ENCODE measurements at places on chromosomes 3 and 15.

- peak; percentile 92 for DNase-seq
Measured at GRCh38 chr15:63291507-63291906, 14.1 kb downstream of the APH1B start.

DNA sequence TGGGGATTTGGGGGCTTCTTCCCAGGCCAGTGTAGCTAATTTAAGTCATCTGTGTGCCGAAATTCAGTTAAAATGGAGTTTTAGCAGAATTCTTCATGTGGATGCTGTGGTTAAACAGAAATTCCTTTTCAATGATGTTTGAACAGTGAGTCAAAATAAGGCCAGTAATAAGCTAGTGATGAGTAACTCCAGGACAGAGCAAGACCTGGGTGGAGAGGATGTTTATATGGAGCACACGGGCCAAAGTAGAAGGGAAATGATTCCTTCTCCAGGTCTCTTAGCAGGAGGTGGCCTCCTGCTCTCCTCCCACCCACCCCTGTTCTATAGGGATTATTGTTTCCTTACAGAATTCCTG lies 31.9 kb upstream of the UACA start:
- peak; percentile 98 for DNase-seq

DNA sequence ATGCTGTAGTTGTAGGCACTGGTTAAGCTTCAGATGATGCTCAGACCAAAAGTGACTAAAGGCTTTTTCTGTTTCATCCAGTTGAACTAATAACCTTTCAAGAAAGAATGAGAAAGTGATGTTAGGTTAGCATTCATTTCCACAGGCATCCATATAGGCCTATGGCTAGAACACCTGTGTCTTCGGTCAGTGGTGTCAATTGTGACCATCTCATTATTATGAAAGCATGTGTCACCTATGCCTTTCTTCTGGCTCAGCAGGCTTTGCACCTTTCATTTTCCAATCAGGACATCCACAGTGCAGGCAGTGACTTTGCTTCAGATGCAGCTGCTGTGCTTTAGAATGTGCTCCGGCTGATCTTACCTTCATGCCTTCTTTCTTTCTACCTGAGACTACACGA lies 57.9 kb downstream of the B3GNT5 start:
- DNase-seq = no peak

DNA sequence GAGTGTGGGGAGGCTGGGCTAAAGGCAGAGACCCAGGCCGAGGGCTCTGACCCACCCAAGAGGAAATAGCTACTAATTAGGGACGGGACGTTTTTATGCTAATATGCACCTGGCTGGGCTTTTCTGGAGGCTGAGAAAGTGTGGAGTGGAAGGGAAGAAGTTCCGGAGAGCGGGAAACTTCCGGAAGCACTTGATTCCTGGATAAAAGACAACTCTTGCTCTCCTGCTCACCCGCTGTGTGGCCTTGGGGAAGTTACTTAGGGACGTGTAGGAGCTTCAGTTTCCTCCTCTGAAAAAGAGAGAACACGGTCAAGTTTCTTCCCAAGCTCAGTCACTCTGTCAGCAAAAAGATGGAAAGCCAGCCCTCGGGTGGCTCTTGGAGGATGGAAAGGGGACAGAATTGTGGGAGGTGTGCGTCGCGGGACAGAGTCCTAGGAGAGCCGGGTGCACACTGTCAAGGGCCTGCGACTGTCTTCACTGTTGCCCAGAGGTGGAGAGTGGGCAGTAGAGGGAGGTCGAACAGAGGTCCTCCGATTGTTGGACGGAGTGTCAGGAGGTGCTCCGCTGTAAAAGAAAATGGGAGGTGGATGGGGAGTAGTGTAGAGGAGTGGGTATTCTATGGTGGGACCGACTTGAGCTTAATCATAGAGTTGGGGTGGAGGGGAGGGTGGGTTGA lies 43.2 kb downstream of the EPHB3 start:
- no peak for DNase-seq

DNA sequence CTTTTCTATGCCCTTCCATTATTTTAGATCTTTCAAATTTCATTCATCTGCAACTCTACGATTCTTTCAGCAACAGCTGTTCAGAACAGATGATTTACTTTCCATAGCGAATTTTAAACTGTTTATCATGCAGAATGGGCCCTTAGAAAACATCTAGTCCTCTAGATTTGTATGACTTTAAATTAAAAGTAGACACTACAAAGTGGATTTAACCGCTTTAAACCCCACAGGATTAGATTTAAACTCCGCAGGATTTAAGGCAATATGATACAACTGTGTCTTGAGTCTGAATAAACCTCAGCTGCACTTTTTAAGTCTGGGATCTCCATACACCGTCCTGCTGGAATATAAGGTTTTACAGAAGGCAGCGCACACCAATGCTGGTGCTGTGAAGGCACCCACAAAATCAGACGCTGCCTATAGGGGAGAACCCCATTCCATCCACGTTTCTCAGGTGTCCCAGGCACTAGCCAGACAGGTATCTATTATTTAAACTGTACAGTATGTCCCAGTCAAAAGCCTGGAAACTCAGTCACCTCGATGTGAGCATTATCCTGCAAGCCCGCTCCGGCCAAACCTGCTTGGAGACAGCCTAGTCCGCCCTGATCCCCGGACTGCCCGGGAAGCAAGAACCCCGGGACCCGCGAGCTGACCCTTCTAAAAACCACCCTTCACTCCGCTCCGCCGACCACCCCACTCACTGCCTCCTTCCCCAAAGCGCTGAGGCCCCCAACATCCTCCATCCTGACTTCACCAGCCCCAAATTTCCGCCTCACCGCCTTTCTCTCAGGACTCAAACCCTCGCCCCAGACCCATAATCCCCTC lies 768 bp downstream of the ANO10 start:
- DNase-seq = peak; percentile 9

GRCh38 chr3:160205606-160206005 lies 19.6 kb upstream of the C3orf80 start:
- DNase-seq = no peak

GRCh38 chr3:98233468-98233867 lies 30.6 kb upstream of the OR5H6 start:
- DNase-seq = no peak

DNA sequence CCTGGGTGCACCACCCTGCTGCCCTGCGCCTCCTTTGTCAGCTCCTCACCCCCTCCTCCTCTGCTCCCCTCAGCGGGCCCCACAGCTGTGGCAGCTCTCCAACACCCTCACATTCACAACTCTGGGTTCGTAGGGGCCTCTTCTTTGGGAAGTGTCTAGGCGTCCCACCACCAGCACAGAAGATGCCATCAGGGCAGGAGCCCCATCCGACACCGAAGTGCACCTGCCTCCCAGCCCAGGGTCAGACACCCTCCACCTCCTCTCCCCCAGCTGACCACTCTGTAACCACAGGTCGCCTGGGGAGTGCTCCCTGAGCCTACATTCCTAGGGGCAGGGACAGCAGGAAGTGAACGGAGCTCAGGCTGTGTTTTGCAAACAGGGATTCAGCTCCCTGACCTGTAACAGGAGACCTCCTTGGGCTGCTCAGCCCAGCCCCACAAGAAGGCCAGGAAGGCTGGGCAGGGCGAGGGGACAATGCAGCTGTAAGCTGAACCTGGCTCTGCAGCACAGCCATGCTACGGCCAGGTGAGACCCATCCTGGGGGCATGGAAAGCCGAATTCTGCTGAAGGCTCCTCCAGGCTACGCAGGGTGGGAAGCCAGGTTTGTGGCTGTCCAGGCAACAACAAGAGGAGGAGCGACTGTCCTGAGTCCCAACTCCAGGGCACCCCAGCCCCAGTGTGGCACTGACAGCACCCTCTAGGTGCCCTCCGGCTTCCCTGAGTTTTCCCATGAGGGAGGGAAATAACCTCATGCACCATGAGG lies 269.0 kb downstream of the GOLGA6L6 start:
- DNase-seq = no peak

- peak; percentile 55 for DNase-seq
Measured at GRCh38 chr15:50685976-50686468, 575 bp downstream of the TRPM7 start.

GRCh38 chr3:12856626-12857025 lies 15.3 kb upstream of the RPL32 start:
- DNase-seq = no peak

DNA sequence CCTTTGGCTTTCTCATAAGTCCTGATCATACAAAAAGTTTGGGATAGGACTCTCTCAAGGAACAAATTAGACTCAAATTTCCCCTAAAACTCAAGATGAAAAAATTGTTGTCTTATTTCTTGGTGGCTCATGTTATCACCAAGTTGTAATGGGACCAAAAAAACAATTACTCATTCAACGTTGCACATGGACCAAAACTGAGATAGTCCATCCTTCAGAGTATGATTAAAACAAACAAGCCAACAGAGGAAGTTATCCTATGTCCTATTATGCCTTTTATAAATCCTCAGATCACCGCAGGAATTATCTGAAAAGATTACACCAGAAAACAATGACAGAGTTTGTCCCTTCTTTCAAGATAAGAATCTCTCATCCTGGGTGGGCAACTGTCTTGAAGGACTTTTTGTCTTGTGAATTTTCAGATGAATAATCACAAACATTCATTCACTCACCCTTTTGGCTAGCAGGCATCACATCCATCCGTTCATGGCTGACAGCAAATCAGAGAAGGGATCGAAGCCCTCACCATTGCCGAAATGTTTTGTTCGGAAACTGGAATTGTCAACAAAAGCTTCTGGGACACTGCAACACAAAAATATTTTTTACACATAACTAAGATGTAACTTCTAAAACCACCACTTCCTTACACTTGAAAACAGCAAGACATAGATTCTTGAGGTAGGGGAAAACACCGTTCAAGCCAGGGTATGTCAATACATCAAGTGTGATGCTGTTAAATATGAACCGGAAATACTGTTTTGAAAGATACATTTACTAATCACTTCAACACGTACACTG lies 90.4 kb downstream of the FOXP1 start:
- DNase-seq = no peak

- peak; percentile 79 for DNase-seq
Measured at GRCh38 chr3:67109651-67110204, 111.6 kb downstream of the KBTBD8 start.

- no peak for DNase-seq
Measured at GRCh38 chr3:106529738-106530137, 660.9 kb upstream of the CBLB start.

DNA sequence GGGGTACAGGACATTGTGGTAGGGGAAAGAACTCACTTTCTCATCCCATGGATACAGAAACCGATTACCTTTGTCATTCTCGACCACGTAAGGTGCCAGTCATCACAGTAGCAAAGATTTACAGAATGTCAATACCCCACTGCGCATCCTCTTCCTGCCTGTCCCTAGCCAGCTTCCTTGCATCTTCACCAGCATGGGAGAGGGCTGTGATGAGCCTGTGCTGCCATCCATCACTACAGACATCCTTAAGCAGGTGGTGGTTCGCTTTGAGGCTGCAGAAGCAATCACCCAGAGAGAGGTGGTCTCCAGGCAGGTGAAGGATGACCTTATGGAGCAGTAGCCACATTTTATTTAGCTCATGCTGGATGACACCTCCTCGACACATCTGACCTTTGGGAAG lies 23.3 kb upstream of the ARIH1 start:
- no peak for DNase-seq

DNA sequence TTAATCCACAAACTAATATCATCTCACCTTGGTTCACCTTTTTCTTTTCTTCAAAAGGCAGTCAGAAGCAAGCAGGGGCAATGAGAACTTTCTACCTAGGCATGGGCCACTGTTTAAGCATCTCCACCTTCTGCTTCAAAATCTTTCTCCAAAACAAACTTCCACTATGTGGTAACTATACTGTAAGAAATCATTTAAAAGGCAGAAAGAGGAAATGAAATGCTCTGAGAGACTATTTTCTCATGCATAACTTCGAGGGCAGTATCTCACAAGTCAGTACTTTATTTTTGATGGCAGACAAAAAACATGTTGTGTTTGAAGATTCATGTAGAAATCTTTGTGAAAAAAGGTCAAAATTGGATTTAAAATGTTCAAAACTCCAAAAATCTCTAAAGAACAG lies 419.7 kb downstream of the ZBTB20 start:
- DNase-seq = no peak

- no peak for DNase-seq
Measured at GRCh38 chr3:135649361-135649760, 316.2 kb upstream of the PPP2R3A start.

- DNase-seq = no peak
Measured at GRCh38 chr15:59371458-59372351, 966 bp downstream of the MYO1E start.

DNA sequence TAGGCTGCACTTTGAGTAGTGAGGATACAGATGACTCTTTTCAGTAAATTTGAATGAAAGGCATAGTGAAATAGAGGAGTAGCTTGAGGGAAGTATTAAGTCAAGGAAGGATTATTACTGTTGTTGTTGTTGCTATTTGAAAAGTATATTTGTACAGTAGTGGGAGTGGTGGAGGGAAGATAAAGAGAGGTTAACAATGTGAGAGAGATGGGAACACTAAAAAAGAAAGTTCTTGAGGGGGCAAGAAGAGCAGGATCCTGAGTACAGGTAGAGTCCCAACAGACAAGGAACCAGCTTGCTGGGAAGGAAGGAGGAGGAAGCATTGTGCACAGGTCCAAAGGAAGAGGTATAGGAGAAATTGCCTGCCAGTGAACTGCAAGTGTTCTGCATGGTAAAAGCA lies 75.6 kb upstream of the GOLGA8B start:
- no peak for DNase-seq

DNA sequence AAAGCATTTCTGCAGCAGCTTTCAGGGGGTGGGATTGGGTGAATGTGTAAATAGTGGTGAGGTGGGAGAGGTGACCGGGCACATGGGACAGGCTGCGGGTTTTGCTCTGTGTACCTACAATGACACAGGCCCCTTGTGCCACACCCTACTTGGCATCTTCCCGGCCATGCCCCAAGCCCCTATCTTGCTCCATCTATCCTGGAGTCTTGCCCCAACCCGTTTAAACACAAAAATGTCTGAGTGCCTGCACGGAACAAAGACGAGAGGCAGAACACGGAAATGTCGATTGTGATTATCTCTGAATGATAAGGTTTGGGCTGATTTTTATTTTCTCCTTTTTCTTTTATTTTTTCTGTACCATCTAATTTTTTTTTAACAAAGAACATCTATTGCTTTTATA lies 46.0 kb upstream of the SLC6A1 start:
- DNase-seq = no peak

DNA sequence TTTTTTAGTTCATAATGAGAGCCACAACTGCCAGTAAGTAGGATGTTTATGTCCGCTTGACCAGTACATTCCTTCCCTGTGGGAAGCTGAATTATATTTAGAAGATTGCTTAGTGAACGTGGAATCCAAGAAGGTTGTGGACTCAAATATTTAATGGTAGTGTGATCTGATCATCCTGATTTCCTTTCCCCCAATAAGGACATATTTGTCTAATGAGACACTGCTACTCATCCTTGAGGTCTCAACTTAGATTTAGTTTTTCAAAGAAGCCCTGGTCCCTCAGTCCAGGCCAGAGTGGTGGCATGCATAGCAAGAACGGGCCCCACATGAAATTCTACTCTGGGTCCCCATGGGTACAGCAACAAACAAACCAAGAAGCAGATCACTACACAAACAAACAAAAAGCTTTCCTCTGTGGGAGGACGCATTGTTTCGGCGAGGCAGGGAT lies 60.8 kb downstream of the USP13 start:
- peak; percentile 81 for DNase-seq

DNA sequence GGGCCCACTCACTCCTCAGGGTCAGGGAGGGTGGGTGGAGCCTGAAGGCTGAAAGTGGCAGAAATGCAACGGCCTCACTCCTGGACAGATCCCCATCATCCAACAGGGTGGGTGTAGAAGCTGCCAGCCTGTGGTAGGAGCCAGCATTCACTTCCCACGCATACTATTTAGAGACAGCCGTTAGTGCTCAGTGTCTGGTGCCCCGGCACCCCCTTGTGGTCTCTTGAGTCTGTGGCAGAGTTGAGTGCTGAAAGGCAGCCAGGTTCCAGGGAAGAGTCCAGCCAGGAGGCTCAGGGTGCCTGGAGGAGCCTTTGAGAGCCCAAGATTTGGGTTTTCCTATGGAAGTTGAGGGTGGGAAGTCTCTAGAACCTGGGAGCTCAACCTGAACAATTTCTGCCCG lies 2.1 kb upstream of the GNAT1 start:
- DNase-seq = peak; percentile 77

Measured in HCEC 1CT (cell line).